ENCODE measurements at places on chromosomes 2 and 18.

DNA sequence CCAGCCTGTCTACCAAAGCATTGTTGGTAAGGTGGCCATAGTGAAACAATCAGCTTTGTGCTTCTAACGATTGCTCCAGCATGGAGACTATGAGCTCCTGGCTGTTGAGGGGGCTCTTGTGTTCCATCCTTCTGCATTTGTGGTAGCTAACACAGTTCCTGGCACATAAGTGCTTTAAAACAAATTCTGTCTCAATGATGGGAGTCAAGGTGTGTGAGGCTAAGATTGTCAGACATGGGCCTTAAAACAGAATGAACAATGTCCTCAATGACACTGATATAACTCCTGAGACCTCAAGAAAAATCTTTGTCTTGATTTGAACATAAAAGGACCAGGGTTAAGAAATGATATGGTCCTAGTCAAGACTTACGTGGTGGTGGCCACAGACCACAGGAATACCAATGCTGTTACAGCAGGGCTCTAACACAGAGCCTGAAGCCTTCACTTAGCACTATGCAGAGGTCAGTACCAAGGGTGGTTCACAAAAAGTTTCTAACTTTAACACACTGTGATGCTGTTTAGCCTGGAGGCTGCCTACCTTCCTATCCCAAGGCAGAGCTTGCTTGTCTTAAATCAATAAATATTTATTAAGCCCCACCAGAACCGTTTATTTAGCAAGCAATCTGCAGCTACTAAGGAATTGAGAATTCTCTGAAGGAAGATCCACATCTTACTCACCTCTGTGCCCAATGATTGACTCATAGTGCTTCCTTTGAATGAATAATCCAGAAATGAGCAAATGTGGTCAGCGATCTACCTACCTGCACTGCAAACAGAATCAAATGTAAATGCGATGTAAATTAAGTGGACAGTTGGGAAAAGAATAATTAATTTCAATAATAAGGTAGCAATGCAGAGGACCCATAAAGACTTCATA, 35.1 kb downstream of the EVA1A start:
- peak; percentile 90 for DNase-seq

GRCh38 chr2:58698620-58699019, 457.5 kb upstream of the FANCL start:
- no peak for DNase-seq

DNA sequence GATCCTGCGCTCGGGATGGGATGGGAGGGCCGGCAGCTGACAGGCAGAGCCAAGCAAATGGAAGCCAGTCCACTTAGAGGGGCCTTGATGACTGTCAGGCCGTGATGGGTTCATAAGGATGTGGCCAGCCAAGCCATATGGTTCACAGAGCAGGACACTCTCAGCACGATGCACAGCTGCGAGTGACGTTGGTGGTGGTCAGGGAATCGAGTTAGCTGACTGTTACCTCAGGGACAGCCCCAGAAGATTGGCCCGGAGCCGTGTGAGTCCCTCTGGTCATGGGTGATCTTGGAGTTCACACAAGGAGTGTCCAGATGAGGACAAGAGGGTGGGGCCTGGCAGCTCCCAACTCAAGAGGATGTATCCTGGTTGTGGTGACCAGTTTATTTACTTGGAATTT, 70.2 kb downstream of the TPGS2 start:
- no peak for DNase-seq

GRCh38 chr18:68172842-68173549, 541.9 kb downstream of the TMX3 start:
- peak; percentile 5 for DNase-seq

DNA sequence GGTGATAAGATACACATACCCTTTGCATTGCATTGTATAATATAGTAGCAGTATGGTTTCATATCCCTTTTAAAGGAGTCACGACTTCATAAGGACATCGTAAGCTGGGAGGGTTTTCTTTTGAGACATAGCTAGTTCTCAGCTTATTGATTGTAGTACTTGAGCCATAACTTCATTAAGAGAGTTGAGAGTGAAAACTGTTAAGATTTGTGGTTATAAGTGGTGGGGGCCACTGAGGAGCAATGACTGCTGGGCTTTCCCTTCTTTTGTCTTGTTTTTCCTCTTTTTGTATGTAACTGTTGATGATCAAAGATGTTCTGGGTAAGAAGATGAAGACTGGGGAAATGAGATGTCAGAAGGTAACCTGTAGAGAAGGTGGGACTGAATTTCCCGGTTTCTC, 11.0 kb downstream of the EIF5B start:
- DNase-seq = no peak

DNA sequence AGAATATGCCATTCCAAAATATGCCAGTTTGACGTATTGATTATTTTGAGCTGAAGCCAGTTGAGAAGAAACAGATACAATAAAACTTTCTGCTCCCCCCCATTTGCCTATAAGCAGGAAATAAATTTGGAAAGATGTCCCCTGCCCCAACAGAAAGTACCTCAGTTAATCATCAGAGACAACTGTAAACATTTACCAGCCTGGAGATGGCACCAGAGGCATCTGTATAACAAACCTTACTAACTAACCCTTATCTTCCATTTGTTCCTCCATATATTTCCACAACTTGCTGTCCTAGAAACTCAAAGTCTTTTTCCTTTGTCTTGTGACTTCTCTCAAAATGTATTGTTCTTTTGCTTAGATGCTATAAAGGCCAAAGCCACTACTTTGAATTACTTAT, 93.8 kb downstream of the AKAIN1 start:
- no peak for DNase-seq

GRCh38 chr18:44917216-44918141, 236.8 kb downstream of the SETBP1 start:
- no peak for DNase-seq

DNA sequence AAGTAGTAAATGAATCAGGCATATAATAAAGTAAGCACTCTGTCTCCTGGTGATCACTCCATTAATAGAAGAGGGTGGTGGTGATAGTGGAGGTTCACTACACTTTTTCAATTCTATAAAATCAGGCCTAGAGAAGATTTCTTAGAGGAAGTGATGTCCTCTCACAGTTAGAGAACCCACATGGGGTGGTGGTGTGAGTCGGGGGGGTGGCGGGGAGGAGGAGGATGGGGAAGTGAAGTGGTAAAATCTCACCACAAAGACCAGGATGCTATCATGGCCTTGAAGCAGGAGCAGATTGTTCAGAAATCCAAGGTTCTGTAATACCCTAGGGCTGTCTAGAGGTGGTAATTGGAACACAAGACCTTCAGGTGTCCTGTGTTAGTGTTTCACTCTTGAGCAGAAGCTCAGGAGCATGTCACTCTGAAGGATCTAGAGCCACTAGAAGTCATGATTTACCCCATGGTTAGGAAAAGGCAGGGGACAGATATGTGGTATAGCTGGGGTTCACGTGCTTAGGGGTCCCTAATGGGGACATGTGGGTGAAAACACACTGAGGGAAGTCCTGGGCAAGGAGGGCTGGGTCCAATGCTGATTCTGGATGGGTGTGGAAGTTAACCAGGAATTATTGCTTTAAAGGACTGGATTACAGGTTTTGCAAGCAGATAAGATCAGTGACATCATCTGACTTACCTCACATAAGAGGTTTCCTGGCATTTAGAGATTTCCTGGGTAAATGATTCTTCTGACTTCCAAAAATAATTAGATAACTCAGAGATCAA, 31.0 kb downstream of the RNF125 start:
- DNase-seq = peak; percentile 35

- DNase-seq = no peak
Measured at GRCh38 chr2:210503725-210504191, 27.2 kb upstream of the LANCL1 start.

DNA sequence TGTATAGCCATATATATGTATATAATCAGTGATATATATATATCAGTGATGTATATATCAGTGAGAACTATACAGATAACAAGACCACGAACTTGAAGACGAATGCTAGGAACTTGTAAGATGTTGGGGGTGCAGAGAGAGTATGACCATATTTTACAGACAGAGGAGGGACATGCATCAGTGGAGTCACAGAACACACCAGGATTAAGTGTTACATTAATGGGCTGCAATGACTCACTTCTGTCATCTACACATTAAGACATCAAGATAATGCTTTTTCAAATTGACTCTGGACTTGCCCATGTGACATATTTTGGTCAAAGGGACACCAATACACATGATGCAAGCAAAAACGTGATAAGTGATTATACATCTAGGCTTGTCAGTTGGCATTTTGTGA, 501.0 kb downstream of the LRRTM4 start:
- no peak for DNase-seq
